ENCODE measurements at places on chromosomes 12 and 14.

- DNase-seq, result no peak
Measured at GRCh38 chr14:64730681-64731080, 26.5 kb downstream of the PLEKHG3 start.

DNA sequence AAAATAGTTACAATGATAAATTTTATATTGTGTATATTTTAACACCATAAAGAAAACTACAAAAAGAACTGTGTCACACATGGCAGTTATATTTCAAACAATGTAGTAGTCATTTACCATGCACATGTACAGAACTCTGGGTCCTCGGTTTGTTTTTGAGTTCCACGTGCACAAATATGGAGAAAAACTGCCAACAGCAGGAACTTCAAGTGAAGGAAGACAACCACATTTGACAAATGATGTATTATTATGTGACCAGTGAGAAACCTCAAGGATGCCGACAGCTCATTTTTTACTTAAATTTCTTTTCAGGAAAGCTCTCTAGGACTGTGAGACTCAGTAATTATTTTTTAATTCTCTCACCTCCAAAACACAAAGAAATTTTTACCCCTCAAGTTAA, 244.2 kb upstream of the USP15 start:
- DNase-seq, result no peak

- DNase-seq, result no peak
Measured at GRCh38 chr12:82461836-82462235, 103.5 kb downstream of the METTL25 start.

GRCh38 chr12:40693207-40693821, 1.1 kb downstream of the CNTN1 start:
- DNase-seq, result no peak

- DNase-seq, result no peak
Measured at GRCh38 chr12:94566345-94566744, 84.0 kb downstream of the TMCC3 start.

- DNase-seq, result no peak
Measured at GRCh38 chr14:60738843-60739508, 4.4 kb downstream of the MNAT1 start.

GRCh38 chr12:114625294-114625851, 58.6 kb downstream of the TBX3 start:
- no peak for DNase-seq

GRCh38 chr14:86035882-86036281, 505.9 kb downstream of the FLRT2 start:
- DNase-seq, result no peak

DNA sequence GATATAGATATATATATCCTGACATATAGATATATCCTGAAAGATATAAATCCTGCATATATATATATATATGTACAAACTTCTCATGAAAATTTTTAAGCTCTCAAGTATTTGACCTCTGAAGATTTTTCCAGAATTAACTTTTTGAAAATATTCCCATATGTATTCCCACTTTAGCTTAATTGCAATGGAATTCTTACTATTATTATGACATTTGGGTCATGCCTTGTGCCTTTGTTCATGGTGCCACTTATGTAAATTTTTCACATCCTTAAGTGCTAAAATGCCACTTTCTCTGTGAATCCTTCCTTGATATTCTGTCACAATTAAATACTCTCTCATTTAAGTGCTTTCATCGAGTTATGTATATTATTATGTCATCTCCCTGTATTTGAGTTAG, 398.2 kb upstream of the SEL1L start:
- DNase-seq, result no peak

- no peak for DNase-seq
Measured at GRCh38 chr14:30798516-30798915, 75.8 kb upstream of the COCH start.

DNA sequence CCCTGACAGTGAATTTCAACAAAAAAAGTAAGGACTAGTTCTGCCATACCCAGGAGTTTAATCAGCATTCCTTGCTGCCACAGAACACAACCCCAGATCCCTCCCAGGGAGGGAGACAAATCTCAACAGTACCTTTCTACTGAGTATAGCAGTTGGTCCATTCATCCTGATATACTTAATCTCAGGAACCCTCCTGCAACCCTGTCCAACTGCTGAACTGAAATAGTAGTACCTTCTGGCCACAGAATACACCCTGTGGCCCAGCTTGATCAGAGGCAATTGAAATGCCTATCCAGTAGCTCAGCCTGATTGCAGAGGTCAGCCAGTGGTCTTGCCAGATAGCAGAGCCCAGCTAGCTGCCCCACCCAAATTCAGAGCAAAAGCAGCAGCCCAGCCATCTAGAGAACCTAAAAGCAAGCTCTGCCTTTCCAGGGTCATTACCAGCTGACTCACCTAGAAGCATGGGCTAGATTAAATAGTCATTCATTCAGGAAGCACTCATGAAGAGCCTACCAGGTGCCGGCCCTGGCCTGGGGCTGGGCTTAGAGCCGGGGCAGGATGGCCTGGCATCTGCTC, 40.0 kb upstream of the RHOJ start:
- no peak for DNase-seq

DNA sequence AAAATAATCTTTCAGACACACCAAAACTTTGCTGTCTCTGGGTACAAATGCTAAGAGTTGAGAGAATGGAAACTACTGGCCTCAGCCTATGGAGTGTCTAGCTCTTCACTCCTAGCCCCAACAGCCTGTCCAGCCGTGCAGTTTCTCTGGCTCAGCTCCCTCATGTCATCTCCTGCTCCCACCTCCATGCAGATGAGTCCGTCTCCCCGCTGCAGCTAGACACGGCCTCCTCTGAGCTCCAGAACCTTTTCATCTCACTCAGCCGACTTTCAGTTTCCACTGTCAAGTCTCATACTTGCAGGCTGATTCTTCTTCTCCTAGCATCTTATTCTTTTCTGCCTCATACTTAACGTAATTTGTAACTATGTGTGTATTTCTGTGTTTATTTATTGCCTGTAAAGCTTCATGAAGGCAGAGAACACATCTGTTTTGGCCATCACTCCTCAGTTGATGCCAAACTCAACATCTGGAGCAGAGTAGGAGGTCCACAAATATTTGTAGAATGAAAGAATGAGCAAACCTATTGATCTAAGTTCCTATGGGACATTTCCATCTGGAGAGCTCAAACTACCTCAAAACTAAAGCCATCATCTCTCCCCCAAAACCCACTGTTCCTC, 139.8 kb upstream of the PWP1 start:
- no peak for DNase-seq

- no peak for DNase-seq
Measured at GRCh38 chr14:35339761-35340406, 47.7 kb downstream of the PSMA6 start.

DNA sequence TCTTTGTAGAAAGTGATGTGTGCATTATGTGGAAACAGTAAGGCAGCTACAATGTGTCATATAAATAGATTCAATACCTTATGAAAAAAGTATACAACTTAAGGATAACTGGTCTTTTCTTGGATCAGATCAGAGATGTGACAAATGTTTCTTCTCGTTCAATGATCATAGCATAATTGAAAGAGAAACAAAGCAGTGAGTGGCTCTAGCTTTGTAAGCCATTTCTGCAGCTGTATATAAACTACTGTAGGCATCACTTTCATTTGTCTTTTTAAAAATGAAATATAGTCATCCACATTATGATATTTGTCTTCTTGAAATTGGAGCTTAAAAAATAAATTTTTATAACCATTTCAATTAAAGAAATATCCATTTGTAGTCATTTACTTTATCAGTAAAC, 63.8 kb upstream of the LMO3 start:
- no peak for DNase-seq

DNA sequence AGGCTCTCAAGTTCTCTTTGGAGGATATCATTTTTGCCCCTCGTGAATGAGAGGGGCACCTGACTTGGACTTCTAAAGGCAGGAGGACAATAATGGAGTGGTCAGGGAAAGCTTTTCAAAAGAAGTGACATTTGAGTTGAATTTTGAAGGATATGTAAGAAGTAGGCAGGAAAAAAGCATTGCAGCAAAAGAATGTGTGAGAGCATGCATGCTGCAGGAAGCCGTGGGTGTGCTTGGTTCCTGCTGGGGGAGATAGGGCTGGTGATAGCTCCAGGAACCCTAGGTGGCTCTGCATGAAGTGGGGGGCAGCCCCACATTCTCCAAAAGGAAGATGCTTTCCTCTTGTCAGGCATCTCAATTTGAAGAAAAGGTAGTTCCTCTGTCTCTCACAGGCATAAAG, 23.1 kb downstream of the ACVR1B start:
- DNase-seq, result peak; percentile 14

- no peak for DNase-seq
Measured at GRCh38 chr14:95320078-95320895, 579 bp upstream of the CLMN start.

DNA sequence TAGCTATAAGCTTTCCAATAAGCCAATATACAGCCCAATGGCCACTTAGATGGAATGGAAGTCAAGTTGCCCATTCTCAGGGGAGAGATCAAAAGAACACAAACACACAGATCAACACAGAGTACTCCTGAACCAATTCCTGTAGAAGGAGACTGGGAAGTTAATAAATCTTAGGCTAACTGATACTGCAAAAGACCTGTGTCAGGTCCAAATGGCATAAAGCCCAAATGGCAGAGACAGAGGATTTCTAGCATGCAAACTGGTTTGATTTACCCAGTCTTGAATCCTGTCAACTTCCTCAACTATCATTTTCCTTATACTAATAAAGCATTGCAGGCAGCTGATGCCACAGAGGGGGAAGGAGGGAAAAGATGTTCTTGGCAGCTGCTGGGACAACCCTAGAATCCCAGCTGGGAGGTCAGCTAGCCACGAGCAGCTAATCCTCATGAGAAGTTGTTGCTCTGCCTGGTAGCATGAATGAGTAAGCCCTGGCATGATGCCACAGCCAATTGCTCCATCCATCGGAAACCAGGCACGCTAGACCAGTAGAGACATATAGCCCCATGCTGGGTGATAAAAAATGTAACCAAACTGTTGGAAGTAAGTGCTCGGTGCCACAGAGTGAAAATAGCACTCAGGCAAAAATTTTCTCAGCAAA, 26.2 kb downstream of the ANG start:
- no peak for DNase-seq

- no peak for DNase-seq
Measured at GRCh38 chr14:23137192-23137812, 18.2 kb upstream of the CEBPE start.

DNA sequence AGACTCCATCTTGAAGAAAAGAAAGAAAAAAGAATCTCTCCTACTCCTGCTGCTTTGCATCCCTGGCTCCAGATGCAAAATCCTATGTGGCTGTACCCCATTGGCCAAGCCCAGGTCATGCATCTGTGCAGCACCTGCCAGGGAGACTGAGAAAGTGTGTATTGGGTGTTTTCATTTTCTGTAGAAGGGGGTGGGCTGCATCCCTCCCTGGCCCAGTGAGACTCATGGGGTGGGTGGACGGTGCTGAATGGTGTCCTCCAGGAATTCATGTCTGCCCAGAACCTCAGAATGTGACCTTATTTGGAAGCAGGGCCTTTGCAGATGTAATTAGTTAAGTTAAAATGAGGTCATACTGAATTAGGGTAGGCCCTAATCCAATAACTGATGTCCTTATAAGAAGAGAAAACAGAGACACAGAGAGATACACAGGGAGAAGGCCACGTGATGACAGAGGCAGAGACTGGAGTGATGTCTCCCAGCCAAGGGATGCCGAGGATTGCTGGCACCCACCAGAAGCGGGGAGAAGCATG, 23.2 kb downstream of the MOAP1 start:
- no peak for DNase-seq

- no peak for DNase-seq
Measured at GRCh38 chr12:16599081-16599480, 6.9 kb downstream of the LMO3 start.

DNA sequence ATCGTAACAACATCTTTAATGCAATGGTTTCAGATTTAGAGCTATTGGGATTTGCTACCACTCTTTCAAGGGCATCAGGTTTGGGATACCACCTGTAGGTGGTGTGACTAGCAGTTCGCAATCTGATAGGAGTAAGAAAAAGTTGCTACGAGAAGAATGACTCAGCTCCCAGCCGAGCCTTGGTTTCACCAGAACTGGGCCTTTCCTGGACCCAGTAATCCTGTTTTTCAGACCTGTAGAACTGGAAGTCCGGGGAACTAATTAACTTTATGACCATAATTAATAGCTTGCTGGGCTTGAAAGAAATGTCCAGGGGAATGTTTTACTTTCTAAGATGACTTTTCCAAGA, 770 bp downstream of the ABHD4 start:
- no peak for DNase-seq

DNA sequence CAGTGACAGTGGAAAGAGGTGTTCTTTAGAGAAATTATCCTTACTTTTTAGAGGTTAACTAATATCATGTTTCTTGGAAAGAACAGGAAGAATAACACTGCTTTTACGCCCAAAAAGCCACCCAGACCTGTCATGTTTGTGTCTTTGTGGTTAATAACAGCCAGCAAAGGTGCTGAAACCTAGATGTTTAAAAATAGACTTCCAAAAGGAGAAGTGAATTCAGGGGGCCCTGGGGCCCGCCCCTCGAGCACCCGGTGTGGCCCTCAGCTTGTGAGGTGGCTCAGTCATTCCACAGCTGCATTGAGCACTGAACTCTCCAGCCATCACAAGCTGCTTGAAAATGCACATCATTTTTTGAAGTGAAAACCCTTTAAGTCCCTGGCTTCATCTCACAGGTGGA, 20.8 kb upstream of the AMN start:
- no peak for DNase-seq

GRCh38 chr12:64612843-64613242, 2.5 kb downstream of the RASSF3 start:
- DNase-seq, result no peak

- DNase-seq, result no peak
Measured at GRCh38 chr12:27342536-27342935, 9.9 kb downstream of the BMAL2 start.

GRCh38 chr12:32718926-32719325, 36.8 kb downstream of the YARS2 start:
- DNase-seq, result no peak

DNA sequence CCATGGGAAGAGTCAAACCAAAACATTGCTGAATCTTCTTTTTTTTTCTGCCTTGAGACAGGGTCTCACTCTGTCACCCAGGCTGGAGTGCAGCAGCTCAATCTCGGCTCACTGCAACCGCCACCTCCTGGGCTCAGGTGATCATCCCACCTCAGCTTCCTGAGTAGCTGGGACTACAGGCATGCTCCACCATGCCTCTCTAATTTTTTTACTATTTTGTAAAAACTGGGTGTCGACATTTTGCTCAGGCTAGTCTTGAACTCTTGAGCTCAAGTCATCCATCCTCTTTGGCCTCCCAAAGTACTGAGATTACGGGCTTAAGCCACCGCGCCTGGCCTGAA, 1.5 kb upstream of the KRT75 start:
- no peak for DNase-seq

- DNase-seq, result no peak
Measured at GRCh38 chr14:57871459-57872080, 5.7 kb upstream of the SLC35F4 start.

All from activated gamma-delta T cell treated with anti-CD3 and anti-CD28 coated beads, Interleukin-2, amount 50 U/mL, for 16 hours (primary cell).